ENCODE measurements at places on chromosomes 3 and 15.

DNA sequence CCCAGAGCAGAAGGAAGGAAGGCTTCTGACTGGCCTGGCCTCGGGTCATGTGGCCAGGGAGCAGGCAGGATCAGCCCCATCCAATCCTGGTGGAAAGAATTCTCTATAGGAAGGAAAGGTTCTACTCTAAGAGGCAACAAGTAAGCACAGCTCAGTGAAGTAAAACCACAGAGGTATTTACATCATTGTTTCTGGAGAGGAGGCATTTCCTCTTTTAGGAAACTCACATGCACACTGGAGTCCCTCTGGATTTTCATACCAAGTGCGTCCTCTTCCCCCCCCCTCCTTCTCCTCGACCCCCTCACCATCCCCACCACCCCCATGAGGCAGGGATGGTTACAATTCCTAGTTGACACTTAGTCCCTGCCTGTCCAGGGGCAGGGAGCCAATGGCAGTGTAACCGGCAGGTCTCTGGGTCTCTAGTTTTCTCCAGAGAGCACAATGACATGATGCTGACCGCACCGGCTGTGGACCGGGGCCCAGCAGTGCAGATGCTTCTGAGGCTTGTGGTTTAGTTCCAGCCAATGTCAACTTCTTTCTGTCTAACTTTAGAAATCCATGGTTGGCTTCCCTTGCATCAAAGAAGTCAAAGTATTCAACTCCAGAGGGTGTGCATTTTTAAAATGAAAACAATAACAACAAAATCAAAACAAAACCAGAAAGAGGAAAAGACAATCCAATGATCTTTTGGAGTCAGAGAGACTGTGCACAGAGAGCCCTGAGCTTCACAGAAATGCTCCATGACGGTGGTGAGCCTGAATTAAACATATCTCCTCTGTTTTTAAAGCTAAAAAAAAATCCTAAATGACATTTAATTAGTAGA is 230.3 kb upstream of the TLE3 start:
- no peak for DNase-seq

- no peak for DNase-seq
Measured at GRCh38 chr3:167146911-167147310, 233.2 kb downstream of the ZBBX start.

DNA sequence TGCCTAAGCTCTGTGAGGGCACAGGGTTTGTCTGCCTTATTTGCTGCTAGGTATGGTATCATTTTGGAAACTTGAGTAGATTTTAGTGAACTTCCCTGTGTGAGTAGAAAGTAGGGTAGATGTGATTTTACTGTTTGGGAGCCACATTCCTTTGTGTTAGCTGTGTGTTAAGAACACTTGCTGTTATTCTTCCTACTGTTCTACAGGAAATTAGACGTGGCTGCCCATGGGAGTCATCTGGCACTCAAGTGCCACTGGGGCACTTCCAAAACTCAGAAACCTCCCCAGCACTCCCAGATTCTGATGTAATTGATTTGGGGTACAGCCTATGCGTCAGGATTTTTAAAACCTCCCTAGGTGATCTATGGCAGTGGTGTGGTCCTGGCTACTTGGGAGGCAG is 369.9 kb upstream of the C2CD4B start:
- DNase-seq = no peak

- DNase-seq = no peak
Measured at GRCh38 chr3:42663581-42664437, 10.3 kb downstream of the ZBTB47 start.

- DNase-seq = no peak
Measured at GRCh38 chr3:188476935-188477334, 323.0 kb downstream of the LPP start.

GRCh38 chr3:168094580-168094876 is 1.2 kb downstream of the GOLIM4 start:
- no peak for DNase-seq

DNA sequence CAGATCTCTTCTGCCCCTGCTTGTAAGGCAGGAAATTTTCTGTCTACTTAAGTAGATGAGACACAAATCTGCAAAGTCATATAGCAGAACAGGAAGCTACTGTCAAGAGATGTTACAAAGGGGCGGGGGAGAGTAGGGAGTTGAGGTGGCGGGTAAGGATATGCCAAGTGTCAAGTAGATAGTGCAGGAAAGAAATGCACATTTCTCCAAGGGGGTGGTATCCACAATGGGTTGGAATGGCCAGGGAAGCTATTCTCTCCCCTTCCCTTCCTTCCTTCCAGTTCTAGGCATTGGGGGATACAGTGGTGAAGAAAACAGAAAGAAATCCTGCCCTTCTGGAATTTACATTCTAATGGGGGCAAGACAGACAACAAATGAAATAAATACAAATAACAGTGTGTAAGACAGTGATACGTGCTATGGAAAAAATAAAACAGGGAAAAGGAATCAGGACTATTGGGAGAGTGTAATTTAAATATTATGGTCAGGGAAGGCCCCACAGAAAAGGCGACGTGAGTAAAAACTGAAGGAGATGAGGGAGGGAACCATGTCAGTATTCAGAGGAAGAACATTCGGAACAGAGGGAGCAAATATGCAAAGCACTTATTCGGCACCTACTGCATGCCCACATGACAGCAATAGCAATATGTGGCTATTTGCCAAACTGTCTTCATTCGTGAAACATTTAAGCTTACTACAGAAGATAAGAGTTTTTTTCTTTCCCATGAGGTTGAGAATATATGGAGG is 42.8 kb upstream of the RNU6-1 start:
- DNase-seq = no peak

DNA sequence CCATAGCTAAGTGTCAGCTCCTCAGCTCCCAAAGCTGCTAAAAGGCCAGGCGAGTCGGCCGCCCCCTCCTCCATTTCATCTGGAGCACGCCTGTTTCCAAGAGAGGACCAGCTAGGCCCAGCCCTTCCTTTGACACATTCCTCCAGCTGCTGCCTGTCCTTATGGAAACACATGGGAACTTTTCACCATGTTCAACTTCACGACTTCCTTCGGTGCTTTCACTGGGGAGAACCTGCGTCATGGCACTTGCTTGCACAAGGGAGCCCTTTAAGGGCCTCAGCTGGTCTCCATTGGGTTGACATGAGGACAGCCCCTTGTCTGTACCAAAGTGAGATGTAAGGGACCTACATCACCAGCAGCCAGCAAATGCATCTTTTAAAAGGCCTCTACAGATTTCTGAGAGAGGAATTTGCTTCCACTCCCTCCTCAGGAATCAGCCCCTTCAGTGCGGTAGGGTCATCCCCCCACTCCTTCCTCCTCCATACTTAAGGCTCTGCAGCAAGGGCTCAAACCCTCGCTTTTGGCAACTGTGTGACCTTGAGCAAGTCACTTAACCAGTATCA is 2.1 kb downstream of the MAGI1 start:
- no peak for DNase-seq

DNA sequence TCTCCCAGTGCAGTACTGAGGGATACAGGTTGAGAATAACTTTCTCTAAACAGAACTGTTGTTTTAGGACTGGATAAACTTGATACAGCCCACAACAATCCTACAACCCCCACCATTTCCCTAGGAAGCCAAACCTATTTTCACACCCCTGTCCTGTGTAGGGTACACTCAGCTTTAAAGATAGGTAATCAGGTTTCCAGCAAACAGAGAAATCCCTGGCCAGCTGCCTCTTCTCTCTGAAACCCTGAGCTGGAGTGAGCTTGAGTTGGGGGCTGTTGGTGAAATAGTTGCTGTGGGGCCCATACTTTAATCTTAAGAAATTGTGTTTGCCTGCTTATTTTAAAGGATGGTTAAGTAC is 22.1 kb downstream of the ARHGAP31 start:
- DNase-seq = no peak

DNA sequence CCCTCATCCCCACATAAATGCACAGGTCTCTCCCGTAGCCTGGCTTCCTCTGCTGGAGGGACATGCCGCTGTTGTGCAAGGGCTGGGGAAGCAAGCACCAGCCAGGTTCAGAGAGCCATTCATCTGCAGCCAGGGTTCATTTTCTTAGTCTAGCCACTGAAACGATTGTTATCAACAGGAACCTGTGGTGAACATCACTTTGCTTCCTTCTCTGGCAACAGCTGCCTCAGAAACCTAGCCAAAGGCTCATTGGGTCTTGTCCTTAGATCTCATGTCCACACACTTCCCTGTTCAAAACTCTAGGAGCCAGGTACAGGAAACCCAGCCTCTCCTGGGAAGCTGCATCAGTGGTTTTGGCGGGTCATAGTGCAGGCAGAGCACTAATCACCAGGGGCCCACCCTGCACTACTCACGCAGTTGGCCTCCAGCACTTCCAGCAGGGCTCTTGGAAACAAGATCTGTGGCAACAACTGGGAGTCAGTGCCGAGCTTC is 47.0 kb downstream of the OXNAD1 start:
- no peak for DNase-seq

- no peak for DNase-seq
Measured at GRCh38 chr3:6965881-6966280, 105.0 kb downstream of the GRM7 start.

DNA sequence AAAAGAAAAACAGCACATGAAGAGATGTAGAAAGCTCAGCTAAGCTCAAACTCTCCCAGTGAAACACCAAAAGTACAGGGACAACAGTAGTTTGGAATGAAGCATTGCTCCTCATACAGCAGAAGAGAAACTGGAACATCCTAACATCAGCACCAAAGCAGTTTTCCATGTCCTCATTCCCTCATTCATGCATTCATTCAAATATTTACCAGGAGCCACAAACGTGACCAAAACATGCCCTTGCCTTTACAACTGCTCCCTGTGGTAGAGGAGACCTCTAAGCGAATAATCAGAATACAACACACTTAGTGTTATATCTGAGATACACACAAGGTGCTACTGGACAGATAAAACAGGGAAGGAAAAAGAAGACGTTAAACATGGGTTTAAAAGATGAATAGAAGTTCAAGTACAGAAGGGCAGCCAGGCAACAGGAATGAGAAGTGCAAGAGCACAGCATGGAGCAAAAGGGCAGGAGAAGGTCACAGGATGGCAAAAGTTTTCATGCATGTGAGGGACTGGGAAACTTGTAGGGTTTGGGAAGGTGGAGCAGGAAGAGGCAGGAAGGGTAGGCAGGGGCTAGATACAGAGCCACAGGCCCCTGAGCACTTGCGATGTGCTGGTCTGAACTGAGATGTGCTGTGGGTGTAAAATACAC is 58.5 kb upstream of the LMCD1 start:
- no peak for DNase-seq

DNA sequence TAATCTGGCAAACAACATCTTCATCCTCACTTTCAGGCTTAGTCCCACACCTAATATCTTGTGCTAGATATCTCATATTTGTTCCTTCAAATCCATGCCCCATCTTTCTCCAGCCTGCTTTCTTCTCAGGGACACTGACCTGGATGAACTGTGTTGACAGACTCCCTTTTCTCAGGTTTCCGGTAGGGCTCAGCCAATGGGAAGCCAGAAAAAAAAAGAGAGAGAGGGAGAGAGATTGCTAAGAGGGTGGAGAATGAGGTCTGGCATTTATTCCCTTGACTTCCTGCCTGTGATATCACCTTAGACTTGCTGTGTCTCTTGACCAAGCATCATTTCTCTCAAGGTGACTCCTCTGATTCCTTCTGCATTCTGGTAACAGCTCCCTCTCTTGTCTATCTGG is 145.6 kb upstream of the ABI3BP start:
- no peak for DNase-seq

- no peak for DNase-seq
Measured at GRCh38 chr15:55279746-55280351, 9.8 kb downstream of the RAB27A start.

GRCh38 chr3:76456322-76456721 is 583.6 kb upstream of the ROBO2 start:
- no peak for DNase-seq

DNA sequence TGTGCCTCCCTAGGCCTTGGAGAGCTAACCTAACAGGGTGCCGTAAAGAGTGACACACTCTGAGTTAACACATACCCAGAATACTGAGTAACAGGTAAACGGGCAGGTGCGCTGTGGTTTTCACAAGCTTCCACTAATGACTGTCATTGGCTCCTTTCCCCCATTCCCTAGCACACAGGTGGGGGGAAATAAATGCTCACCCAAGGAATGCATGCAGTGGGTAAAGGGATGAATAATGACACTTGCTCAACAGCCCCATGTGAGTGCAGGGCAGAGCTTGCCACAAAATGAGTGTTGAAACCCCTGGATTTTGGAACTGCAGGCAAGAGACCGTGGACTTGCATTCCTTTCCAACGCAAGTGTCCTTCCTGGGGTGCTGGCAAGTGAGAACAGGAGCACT is 57.6 kb downstream of the ADAMTS17 start:
- DNase-seq = no peak

- DNase-seq = no peak
Measured at GRCh38 chr3:145678401-145678800, 482.6 kb downstream of the PLOD2 start.

DNA sequence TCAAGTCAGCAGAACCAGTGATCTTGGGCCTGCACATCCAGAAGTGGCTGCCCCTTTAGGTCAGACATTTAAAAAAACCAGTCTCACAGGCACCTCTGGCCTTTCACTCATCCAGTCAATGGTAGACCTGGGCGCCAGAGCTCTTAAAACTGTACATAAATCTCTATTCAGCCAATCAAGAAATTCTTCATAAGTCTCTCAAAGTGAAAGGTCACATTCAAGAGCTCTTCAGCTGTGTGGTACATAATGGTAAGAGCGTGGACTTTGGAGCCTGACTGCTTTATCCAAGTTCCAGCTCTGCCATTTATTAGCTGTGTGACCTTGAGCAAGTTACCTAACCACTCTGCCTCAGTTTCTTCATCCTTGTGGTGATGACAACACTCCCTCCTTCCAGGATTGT is 22.3 kb upstream of the MORF4L1 start:
- DNase-seq = no peak

DNA sequence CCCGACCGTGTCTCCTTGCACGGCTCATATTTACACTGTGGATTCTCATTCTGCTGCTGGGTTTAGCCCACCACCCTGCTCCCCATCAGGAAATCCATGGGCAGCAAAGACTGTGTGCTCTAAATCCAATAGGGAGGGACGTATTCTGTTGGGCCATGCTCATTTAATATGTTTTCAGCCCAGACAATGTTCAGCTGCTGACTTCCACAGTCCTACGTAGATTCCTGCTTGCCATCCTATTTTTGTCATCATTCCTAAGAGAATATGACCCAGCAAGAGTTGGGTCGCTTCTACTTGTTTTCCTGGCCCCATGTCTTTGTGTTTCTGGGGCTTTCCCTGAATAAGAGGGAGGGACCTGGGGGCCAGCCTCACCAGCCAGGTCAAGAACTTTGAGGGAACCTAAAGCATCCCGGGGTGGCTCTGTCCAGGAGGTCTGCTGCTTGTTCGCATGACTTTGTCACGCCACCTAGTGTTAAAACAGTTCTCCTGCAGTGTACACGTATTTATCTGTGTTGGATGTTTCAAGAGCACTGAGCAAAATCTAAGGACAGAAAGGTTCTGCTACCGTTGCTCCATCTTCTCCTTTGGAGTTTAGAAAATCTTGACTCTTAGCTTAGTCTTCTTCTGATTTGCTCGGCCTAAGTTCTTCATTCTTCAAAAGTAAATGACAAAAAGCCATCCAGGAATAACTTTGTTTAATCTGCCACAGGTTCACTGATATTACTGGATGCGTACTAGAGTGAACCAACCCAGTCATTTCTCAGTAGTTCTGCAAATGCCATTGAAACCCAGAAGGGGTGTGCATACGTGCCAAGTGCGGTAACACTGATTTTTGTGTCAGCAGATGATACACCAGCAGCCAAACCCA is 79.8 kb upstream of the NR2E3 start:
- peak; percentile 31 for DNase-seq

GRCh38 chr3:46517784-46518181 is 20.0 kb downstream of the RTP3 start:
- DNase-seq = no peak

GRCh38 chr3:37127340-37127739 is 47.0 kb downstream of the LRRFIP2 start:
- no peak for DNase-seq
